ENCODE measurements at places on chromosomes 7 and 10.
A peak's percentile ranks its signal among the peaks of the same experiment; 100 is the strongest.

- DNase-seq, result no peak
Observed at GRCh38 chr10:49136525-49136924, 2.7 kb upstream of the FAM170B start.

DNA sequence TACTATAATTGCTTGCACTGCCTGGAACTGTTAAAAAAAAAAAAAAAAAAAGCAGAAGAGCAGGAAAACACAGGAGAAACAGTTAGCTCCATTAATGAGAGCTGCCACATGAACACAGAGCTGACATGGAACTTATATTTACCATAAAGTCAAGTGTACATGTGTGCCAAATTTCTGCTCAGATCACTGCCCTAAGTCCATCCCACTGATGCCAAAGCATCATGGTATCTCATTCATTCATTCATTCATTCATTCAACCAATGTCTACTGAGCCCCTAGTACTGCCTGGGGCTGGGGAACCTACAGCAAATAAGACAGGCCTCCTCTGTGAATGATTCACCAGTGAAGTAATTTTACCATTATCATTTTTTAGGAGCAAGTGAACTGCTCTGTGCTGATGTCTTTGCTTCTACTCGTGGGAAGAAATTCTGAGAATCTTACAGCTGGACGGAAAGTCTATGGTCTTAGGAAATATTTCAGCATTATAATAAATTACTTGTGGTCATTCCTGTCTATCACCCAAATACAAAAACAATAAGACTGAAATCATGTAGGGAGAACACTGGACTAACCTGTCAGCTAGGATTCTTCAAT, 58.8 kb upstream of the ABLIM1 start:
- DNase-seq, result no peak

DNA sequence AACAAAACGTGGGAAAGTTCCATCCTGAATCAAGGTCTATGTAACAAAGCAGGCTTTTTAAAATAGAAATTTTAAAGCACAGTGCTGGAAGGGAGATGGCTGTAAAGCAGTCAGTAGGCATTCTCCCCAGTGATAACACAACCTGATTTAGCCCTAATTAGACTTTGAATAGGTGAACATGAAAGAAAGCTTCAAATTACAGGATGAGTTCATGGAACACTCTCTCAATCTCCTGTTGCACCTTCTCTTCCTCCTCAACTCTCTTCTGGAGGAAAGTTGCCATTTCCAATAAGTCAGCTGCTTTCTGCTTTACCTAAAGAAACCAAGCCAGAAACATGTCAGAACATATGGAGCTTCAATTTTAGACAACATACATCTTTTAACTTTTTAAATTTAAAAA, 20.1 kb downstream of the SFR1 start:
- DNase-seq, result no peak

- DNase-seq, result no peak
Observed at GRCh38 chr10:48317321-48317990, 11.0 kb downstream of the MAPK8 start.

DNA sequence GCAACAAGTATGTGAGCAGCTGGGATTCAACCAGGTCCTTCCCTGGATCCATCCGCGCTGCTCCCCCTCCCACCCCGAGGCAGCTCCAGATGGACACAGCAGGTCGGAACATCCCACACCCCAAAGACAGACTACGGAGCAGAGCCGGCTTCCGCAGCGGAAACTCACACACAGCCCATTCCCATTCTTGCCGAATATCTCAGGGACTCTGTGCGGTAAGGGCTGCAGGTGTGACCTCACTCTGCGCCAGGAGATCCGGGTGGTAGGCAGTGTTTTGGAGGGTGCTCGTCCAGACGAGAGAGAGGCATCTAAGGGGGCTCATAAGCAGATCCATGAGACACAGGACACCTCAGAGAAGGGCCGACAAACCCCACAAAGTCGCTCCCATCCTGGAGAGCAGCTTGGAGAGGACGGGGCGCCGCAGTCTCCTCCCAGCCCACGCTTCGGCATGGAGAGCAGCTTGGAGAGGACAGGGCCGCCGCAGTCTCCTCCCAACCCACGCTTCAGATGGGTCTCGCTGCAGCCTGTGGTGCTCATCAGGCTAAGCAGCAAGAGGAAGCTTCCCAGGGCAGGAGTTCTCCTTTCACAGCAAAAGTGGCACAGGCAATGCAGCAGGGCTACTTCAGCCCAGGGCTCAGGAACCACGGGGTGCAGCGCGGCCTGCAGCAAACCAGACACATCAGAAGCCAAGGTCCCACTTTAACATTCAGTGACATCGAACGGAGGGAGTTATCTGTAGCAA, 179.9 kb downstream of the DIP2C start:
- peak; percentile 29 for DNase-seq

- no peak for DNase-seq
Observed at GRCh38 chr7:18430810-18431209, 64.7 kb upstream of the HDAC9 start.

- no peak for DNase-seq
Observed at GRCh38 chr10:101682172-101682825, 12.7 kb downstream of the FBXW4 start.

- DNase-seq, result no peak
Observed at GRCh38 chr7:151566897-151567320, 47.2 kb upstream of the RHEB start.

GRCh38 chr10:76463111-76463510, 1031.7 kb downstream of the LRMDA start:
- DNase-seq, result no peak

DNA sequence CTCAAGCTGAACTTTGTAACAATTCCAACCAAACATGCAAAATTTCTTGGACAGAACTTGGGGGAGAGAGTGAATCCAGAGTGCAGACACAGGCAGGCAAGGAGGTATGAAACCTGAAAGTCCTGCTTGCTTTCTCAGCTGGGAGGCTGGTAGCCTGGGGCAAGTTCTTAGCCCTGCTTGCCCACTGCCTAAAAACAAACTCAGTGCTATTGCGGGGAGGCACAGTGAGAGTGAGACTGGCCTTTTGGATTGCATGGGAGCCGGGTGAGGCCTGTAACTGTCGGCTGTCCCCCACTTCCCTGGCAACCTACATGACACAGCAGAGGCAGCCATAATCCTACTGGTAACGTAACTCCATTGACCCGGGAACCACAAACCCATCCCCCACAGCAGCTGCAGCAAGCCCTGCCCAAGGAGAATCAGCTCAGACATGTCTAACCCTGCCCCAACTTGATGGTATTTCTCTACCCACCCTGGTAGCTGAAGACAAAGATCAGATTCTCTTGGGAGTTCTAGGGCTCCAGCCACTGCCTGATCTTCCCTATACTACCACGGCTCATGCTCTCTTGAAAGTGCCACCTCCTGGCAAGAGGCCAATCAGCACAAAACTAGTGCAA, 663.6 kb downstream of the GRM8 start:
- DNase-seq, result no peak

GRCh38 chr10:123782549-123782948, 109.1 kb downstream of the CPXM2 start:
- no peak for DNase-seq

GRCh38 chr7:134302120-134302519, 14.6 kb downstream of the SLC35B4 start:
- DNase-seq, result no peak

DNA sequence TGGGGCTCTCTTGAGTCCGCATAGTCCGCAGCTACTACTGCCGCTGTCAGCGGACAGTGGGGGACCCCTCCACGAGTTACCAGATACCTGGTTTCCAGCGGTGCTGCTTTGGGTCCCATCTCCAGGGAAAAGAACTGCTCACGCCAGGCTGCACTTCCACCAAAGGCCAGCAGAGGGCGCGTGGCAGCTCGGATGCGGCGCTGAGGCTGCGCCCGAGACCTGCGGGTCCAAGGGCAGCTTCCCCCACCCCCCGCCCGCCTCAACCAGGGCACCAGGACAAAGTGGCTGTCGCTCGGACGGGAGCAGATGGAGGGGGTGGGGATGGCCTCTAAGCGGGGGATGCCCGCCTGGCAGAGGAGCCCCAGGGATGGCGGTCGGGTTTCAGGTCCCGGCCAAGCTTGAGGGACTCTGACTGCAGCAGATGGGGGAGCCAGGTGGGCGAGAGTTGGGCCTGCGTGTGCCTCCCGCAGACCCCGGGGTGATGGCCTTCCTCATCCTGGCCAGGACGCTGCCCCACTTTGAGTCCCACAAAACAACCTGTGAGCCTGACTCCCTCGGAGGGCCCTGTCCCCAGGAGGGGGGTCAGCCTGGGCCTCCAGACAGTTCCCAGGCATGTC, 23.8 kb upstream of the ZNF735 start:
- no peak for DNase-seq

DNA sequence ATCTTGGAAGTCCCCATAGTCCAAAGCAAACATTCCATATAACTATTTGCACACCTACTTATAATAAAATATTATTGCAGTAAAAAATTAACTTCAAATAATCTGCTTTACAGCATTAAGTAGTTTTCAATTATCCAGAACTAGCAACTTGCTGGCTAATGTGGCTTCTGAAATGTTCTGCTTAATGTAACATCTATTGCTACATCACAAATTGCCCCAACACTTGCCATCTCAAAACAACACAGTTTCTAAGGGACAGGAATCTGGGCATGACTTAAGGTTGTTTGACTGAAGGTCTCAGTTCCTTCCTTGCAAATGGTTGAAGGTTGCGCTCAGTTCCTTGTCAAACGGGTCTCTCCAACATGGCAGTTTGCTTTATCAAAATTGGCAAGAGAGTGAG, 378.5 kb upstream of the SEMA3C start:
- no peak for DNase-seq

DNA sequence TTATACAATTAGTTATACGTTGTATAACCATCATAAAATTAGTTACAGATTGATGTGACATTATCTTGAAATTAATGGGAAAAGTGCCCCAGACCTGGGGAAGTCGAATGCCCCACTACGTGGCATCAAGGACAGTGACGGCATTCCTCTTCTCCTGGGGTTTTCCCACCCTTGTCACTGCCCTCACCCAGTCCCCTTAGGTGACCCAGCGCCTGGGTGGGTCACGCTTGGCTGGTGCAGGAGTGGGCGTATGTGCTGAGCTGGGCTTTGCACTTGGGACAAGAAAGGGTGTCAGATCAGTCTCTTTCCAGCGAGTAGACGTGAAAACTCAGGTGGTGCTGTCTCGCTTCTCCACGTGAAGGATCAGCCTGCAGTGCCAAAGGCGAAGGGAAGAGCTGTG, 7.6 kb downstream of the FOXK1 start:
- no peak for DNase-seq

DNA sequence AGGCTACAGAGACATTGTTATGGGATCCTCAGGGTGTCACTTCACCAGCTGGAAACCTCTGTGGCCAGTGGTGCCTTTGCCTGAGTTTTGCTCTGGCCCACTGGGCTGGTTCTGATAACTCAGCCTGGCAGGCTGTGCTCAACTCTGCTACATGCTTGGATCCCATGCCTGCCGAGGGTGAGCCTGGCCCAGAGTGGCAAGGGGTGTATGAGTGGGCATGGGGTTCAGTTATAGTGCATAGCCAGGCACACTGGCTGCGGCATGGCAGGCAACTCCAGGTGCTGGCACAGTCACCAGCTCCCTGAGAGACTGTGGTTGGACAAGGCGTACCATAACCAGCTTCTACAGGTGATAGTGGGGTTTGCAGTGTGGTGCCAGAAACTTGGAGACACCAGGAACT, 107.0 kb upstream of the PCDH15 start:
- DNase-seq, result no peak

DNA sequence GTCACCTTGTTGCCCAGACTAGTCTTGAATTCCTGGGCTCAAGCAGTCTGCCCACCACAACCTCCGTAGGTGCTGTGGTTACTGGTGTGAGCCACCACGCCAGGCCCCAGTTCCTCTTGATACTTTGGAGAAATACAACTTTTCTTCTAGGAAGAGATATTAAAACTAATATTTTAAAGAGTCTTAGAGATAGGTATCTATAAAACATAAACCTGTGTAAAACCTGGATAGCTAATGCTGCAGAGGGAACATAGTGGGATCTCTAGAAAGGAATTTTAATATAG, 4.8 kb upstream of the GDI2 start:
- DNase-seq, result no peak

DNA sequence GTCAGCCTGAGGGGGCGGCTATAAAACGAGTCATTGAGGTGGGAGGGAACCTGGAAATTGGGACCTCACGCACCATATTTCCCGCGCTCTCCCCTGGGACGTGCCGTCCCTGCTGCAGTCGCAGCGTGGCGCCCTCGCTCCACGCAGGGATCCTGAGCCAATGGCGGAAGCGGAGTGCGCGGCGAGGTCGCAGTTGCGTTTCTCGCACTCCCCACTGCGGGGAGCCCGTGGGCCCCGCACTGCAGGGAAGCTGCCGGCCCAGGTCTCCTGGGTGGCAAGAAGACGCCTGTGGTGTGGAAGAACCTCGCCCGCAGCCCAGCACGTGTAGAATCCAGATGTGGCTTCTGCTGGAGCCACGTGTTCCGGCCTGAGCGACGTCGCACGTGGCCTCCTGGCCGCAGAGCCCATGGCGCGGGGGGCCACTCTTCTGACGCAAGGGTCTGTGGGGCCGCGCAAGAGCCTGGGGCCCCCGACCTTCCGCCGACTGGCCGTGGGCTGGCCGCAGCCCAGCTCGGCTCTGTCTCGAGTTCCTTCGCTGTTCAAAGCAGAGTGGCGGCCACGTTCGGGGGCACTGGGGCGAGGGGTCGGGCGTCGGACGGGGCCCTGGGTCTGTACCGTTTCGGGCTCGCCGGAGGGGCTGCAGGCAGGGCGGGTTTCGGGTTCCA, 26.4 kb downstream of the HIF1AN start:
- DNase-seq, result peak; percentile 53

- peak; percentile 72 for DNase-seq
Observed at GRCh38 chr10:3136336-3136735, 36.2 kb downstream of the PITRM1 start.

DNA sequence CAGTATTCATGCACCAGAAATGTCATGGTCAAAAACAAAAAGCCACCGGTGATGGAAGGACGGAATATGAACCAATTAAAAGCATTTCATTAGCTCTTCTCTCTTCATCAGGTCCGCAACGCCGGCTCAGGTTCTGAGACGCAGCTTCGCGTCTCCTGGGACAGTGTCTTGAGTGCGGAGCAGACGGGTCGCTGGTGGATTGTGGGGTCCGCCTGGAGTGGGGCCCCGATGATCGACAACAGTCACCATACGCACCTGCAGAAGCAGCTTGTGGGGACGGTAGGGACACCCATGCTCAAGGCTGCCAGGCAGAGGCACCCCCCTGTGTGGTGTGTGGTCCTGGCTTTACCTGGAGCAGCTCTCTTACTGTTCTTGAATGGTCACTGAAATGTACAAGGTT, 13.4 kb downstream of the NOM1 start:
- no peak for DNase-seq

- no peak for DNase-seq
Observed at GRCh38 chr7:142878315-142878714, 7.2 kb downstream of the TRPV6 start.

Data from left hindlimb (tissue), 1 donor.